AML-193 (cell line): ENCODE measurements at places on chromosomes 6 and 20.

- DNase-seq = no peak
Measured at GRCh38 chr6:66291905-66292304, 584.9 kb upstream of the EYS start.

DNA sequence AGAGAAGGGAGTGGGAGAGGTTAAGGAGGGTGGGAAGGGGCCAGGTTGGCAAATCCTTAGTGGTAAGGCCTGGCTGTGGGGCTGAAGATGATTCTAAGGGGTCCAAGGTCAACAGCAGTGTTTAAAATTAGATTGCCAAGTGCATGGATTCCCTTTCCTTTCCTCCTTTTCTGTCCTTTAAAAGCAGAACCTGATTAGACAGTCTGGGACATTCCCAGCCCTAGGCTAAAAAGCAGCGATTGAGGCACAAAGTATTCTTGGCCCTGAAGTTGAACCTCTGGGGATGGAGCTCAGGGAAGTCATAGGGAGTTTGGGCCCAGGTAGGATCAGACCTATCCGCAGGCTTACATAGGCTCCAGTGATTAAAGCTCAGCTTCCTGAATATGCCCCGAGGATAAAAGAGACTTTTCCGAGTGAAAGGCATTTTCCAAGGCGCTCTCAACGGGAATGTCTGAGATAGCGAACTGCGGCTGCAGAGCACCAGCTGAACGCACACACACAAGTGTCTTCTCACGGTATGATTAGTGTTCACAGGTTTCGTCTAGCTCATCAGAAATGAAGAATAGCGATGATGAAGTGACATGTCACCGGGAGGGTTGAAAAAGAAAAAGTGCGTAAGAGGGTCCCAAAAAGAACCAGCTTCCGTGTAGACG is 787 bp upstream of the CARMIL1 start:
- no peak for DNase-seq

DNA sequence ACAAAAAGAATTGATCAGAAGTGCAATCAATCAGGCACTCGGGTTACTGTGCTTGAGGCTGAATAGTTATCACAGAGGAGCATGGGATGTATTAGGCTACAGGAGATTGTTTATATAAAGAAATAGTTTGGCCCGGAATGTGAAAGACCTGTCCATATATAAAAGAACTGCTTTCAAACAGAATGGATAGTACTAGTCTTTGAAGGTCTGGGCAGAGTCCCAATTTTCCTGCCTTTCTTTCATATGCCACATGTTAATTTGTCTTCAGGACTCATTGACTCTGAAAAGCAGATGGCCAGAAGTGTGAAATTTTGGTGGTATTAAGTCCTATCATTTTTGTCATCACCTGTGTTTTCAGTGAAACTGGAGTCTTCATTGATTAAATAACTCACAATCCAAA is 314.5 kb downstream of the EYA4 start:
- no peak for DNase-seq

DNA sequence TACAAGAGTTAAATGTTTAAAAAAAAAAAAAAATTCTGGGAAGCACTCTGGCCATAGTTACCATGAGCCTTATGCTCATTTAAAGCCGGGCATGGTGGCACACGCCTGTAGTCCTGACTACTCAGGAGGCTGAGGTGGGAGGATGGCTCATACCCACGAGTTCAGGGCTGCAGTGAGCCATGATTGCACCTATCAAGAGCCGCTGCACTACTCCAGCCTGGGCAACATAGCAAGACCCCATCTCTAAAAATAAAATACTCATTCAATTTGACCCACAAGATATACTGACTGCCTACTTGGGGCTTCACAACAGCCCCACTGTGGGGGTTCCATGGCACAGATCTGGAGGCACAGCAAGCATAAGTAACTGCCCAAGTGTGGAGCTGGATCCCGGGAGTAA is 112.0 kb upstream of the NFATC2 start:
- no peak for DNase-seq

GRCh38 chr20:53971096-53971683 is 99.2 kb downstream of the BCAS1 start:
- no peak for DNase-seq

GRCh38 chr6:134015719-134016557 is 36.5 kb downstream of the SLC2A12 start:
- no peak for DNase-seq
